ENCODE measurements at places on chromosomes 2 and 18.

DNA sequence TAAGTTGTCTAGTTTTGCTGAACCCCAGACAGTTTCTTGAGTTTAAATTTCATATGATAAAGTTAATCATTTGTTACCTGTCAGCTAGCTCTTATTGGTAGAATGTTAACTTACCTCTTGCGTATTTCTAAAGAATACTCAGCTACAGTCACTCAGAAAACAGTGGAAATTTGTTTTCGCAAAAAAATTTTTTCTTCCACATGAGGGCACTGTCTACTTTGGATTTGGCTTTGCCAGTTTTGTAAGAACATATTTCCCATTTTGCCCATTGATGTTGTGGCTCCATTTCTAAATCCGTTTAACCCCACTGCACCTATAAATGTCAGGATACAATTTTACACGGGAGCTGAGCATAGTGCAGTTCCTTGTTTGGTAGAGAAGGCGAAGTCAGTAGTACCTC lies 19.1 kb upstream of the GCFC2 start:
- no peak for DNase-seq

GRCh38 chr18:336713-337112 lies 68.9 kb upstream of the THOC1 start:
- DNase-seq: no peak

GRCh38 chr2:47771211-47771610 lies 11.7 kb upstream of the MSH6 start:
- DNase-seq: no peak

DNA sequence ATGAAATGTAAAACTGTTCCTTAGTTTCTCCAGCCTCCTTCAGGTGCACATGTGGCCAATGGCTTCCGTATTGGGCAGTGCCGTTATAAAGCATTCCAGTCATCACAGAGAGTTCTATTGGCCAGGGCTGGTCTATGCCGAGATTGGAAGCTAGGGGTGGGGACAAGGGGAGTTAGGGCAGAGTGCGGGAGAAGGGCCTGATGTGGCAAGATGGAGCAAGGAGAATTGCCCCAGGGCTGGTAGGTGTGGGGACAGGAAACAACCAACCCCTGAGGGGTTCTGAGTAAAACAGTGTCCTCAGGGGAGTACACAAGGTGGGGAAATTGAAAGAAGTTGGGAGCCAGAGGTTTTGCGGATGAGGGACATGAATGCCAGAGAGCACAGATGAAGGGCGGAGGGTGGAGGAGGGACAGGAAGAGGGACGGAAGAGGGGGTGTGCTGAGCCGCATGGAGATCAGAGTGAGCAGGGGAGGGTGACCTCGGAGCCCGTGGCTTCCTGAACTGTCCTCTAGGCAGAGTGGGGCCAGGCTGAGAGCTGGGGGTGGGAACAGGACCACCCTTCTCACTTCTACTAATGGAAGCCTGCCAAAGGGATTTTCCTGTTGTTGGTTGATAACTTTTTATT lies 9.1 kb upstream of the ATP6V1C2 start:
- no peak for DNase-seq

GRCh38 chr2:9240745-9241144 lies 34.1 kb downstream of the ASAP2 start:
- no peak for DNase-seq

- DNase-seq: no peak
Measured at GRCh38 chr2:165679621-165680020, 114.4 kb downstream of the GALNT3 start.

- no peak for DNase-seq
Measured at GRCh38 chr18:75393721-75394120, 33.8 kb downstream of the SMIM21 start.

- DNase-seq: no peak
Measured at GRCh38 chr2:216245391-216245975, 126.8 kb downstream of the MARCHF4 start.

DNA sequence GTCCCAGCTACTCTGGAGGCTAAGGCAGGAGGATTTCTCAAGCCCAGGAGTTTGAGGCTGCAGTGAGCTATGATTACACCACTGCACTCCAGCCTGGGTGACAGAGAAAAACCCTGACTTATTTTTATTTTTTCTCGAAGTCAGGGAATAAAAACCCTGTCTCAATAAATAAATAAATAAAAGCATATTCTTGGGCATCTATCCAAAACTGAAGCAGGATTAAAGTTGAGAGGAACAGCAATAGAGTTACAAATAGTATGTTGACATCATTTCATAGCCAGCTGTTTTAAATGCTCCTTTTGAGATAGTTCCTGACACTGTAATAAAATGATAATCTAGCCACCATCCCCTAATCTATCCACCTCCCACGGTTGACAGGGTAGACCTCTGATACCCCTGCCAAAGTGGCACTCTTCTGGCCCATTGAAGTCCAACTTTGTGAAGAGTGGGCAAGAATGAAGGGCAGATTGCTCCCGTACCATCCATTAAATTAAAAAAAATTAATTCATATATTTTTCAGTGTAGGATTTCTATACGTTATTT lies 42.3 kb upstream of the LPIN2 start:
- DNase-seq: no peak

- DNase-seq: no peak
Measured at GRCh38 chr2:97730245-97730644, 16.9 kb downstream of the ZAP70 start.

- no peak for DNase-seq
Measured at GRCh38 chr2:124975224-124975623, 950.1 kb downstream of the CNTNAP5 start.

DNA sequence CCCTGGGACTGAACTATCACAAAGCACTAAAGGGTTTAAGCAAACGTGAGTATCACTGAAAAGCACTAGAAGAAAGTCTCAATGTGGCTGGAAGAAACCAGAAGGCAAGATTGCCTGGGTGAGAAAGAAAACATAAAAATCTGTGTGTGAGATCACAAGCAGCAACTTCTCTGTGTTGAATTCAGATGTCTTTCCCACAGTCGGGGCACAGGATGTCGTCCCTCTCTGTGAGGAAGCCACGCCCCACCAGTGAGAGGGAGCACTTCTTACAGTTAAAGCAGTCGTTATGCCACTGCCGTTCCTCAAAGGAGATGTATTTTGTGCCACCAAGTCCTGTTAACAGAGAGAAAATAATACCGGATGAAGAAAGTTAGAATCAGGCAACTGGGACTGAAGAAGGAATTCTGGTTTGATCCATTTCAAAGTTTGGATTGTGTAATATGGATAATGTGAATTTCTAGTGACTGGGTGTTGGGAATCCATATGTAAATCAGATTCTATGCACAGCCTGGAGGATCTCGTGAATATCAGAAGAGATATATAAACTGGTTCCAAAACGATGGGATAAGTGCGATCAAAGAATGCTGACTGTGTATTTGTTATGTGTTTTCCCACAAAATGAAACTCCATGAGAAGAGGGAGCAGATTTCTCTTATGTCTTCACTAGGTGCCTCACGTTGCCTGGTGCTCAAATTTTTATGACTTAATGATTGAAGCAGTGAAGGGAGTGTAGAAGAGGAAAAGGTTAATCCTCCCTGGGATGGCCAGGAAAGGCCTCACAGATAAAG lies 24.0 kb downstream of the C2orf49 start:
- DNase-seq: no peak

DNA sequence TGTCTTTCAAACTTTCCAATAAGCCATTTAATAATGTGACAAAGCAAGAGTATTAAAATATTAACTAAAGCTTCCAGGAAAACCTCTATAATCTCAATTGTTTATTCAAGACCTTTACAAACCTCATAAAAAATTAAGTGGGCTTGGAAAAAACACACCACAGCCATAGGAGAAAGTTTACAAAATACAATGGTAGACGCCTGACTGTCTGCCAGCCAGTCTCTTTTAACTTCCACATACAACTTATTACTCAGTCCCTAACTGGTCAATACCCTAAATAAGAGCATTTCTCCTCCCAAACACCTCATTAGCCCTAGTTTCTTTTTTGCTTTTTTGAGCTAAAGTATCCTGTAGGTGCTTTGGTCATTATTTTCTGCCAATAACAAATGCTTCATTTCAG lies 247.4 kb upstream of the CYP26B1 start:
- peak; percentile 74 for DNase-seq

DNA sequence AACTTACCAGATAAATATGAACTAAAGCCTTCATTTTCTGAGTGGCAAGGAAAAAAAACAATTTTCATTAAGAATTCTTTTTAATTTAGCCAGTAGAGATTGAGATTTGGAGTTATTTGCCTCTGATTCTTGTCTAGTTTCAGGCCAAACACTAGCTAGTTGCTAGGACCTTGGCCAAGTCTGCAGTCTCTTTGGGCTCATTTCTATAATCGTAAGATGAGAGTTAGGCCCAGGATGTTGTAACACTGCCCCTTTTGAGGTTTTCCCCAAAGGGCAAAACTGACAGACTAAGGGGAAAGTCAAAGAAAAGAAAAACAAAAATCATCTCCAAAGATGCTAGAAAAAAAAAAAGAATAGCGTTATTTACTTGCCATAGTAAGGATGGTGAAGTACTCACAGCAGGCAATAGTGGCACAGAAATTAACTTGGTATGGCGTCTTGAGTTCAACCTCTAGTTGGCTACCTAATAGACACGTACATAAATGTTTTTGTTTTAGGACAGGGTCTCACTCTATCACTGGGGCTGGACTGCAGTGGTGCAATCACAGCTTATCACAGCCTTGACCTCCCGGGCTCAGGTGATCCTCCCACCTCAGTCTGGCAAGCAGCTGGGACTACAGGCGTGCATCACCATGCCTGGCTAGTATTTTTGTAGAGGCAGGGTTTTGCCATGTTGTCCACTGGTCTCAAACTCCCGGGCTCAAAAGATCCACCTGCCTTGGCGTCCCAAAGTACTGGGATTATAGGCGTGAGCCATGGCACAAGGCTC lies 23.0 kb upstream of the ADAM17 start:
- no peak for DNase-seq
